ENCODE measurements at places on chromosomes 6 and 20. TPM values are rescaled to one million over a fixed set of nuclear protein-coding genes. Genes with fewer than 3 reads are reported as not detected.

Gene TRIM15
- not detected for total RNA-seq

Gene EPHA7
- total RNA-seq = not detected

Gene TRAPPC3L
- 3.5 TPM for total RNA-seq

Gene PI3
- not detected for total RNA-seq

Gene E2F1
- 2.6 TPM for total RNA-seq

Gene SLC35D3
- total RNA-seq = not detected

Gene HLA-DPB1
- 67.7 TPM for total RNA-seq

Gene TAAR6
- total RNA-seq = not detected

- H3K36me3 ChIP-seq = no peaks in the 10 kb centered on the region
- no peaks in the 10 kb centered on the region for H3K27me3 ChIP-seq
- H3K27ac ChIP-seq = peak overlapping the region; percentile 4
- no peak for DNase-seq
- peaks cover 49% of the 10 kb centered on the region for H3K4me1 ChIP-seq
- no peak overlapping the region for H3K4me3 ChIP-seq
Observed at GRCh38 chr6:87200469-87201175, 45.3 kb downstream of the ZNF292 start.

DNA sequence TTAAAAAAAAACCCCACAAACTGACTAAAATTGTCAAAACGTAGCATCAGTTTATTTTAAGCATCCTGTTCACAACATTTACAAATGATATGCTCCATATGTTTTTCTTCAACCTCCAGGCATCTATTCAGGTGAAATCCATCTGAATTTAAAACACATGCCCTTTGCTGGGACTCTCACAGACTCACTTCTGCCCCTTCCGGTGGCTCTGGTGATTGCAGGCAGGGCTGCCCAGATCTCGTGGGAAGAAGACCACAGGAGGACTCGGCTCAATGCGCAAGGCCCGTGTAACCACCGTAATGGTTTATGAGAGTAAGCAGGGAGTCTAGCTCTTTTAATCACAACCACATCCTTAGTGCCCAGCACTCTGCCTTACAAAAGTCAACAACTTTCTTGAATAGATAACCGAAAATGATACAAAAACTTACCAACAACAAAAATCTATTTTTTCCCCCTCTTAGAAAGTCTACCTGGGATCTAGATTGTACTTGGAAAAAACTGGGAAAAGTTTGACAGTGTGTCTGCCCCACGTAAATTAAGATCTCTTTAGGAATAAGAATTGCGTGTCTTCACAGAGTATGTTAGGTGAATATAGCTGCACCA is 139.1 kb downstream of the KIF16B start:
- H3K27ac ChIP-seq = no peak overlapping the region
- H3K36me3 ChIP-seq = peaks cover 2% of the 10 kb centered on the region

DNA sequence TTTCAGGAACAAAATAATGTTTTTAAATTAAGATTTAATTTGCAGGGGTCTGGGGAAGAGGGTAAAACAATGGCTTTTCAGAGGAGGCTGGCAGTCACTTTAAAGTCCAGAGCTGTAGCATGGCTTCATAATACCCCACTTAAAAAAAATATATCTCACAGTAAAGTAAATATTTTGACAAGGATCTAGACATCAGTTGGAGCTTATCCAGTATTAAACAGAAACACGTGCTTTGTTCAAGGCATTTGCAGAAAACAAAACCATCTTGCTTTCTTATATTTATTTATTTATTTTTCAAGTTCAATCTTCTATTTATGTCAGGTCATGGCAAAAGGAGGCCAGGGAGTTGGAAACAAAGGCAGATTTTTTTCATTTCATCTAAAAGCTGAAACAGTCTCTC is 53.3 kb upstream of the PRL start:
- H3K4me3 ChIP-seq = no peak overlapping the region
- no peaks in the 10 kb centered on the region for H3K36me3 ChIP-seq
- H3K27ac ChIP-seq = no peak overlapping the region
- DNase-seq = no peak
- no peaks in the 10 kb centered on the region for H3K27me3 ChIP-seq

GRCh38 chr6:46652232-46652602 is 401 bp downstream of the CYP39A1 start:
- peak overlapping the region; percentile 93 for H3K4me3 ChIP-seq
- no peak for DNase-seq
- H3K4me1 ChIP-seq = peaks cover 13% of the 10 kb centered on the region
- no peak overlapping the region for H3K27ac ChIP-seq

- no peaks in the 10 kb centered on the region for H3K27me3 ChIP-seq
- H3K4me3 ChIP-seq = no peak overlapping the region
- no peak for DNase-seq
- peaks cover 2% of the 10 kb centered on the region for H3K36me3 ChIP-seq
- H3K27ac ChIP-seq = no peak overlapping the region
Observed at GRCh38 chr20:47241345-47241781, 115.1 kb downstream of the ZMYND8 start.

DNA sequence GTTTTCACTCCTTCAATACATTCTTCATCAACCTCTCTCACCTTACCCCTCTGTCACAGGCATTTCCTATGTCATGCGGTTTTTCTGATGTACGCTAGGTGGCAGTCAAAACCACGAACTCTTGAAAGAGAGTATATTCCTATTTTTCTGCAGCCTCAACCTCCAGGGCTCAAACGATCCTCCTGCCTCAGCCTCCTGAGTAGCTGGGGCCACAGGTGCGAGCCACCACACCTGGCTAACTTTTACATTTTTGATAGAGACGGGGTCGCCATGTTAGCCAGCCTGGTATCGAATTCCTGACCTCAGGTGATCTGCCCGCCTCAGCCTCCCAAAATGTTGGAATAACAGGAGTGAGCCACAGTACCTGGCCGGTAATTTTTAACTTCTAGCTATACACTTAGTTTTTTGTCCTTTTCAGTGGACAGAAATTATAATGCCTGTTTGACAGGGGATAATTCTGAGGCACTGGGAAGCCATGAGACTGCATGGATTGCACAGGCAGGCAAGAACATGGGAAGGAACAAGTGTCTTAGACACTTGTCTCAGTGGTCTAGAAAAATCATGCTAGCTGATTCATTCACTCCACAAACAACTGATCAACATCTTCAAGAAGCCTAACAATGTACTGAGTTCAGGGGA is 22.5 kb upstream of the HFE start:
- H3K27ac ChIP-seq = no peak overlapping the region
- peaks cover 4% of the 10 kb centered on the region for H3K4me1 ChIP-seq
- DNase-seq = no peak
- no peaks in the 10 kb centered on the region for H3K27me3 ChIP-seq

GRCh38 chr6:154320181-154320580 is 36.4 kb downstream of the IPCEF1 start:
- H3K27ac ChIP-seq = no peak overlapping the region
- no peaks in the 10 kb centered on the region for H3K36me3 ChIP-seq
- no peaks in the 10 kb centered on the region for H3K4me1 ChIP-seq
- peaks cover 22% of the 10 kb centered on the region for H3K27me3 ChIP-seq

DNA sequence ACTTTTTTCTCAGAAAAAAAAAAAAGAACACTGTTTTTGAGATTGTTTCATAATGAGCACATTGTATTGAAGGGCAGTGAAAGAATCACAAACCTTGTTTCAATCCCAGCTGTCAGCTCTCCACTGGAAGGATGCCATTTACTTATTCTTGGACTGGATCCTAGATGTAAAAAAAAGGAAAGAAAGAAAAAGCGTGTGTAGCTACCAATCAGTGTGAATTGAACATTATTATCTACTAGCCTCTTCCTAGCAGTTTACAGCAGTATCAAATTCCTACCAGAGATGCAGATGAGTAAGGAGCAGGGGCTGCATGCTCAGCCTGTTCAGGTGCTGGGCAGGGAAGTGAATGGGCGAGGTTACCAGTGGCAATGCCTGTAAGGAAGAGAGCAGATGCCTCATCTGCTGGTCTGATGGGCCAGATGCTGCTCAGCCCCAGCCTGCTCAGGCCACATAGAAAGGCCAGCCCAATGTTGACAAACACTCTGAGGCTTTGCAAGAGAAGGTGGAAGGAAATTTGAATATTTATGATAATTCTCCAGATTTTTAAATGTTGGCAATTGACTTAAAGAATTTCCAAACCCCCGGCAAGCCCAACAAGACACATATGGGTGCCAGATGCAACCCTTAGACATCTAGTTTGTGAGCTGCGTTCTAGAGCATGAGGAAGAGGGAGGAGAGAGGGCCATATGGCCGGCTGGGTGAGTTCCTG is 189.5 kb downstream of the IBTK start:
- H3K36me3 ChIP-seq = no peaks in the 10 kb centered on the region
- no peak overlapping the region for H3K27ac ChIP-seq
- no peaks in the 10 kb centered on the region for H3K4me1 ChIP-seq
- H3K4me3 ChIP-seq = no peak overlapping the region
- peaks cover 9% of the 10 kb centered on the region for H3K27me3 ChIP-seq

- H3K27me3 ChIP-seq = peaks cover 14% of the 10 kb centered on the region
- no peak overlapping the region for H3K4me3 ChIP-seq
- no peak for DNase-seq
- peaks cover 6% of the 10 kb centered on the region for H3K4me1 ChIP-seq
- H3K27ac ChIP-seq = no peak overlapping the region
- H3K36me3 ChIP-seq = peaks cover 3% of the 10 kb centered on the region
Observed at GRCh38 chr6:56771189-56771588, 128.5 kb upstream of the DST start.

DNA sequence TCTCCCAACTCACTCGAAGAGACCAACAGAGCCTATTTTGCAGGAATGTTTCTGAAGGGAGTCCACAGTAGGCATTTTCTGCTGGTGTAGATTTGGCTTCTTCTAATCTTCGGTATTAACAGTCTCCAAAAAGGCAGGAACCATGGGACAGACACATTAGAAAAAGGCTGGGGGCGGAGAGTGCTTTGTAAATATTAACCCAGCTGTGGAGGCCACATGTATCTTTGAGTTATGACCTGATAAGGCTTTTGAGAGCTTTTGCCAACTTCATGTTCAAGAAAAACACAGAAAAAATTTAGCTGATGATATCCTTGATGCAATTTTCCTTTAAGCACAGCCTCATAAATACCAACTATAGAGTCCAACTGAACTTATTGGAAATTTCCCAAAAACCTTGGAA is 119.4 kb upstream of the TSHZ2 start:
- no peaks in the 10 kb centered on the region for H3K36me3 ChIP-seq
- no peak for DNase-seq
- peaks cover 4% of the 10 kb centered on the region for H3K27me3 ChIP-seq
- H3K4me3 ChIP-seq = no peak overlapping the region
- no peaks in the 10 kb centered on the region for H3K4me1 ChIP-seq

GRCh38 chr6:150631984-150632642 is 32.4 kb downstream of the PLEKHG1 start:
- peaks cover 6% of the 10 kb centered on the region for H3K36me3 ChIP-seq
- peak overlapping the region; percentile 99 for H3K27ac ChIP-seq
- H3K27me3 ChIP-seq = peaks cover 6% of the 10 kb centered on the region

GRCh38 chr6:118652051-118652615 is 742 bp upstream of the CEP85L start:
- peak overlapping the region; percentile 92 for H3K4me3 ChIP-seq
- no peaks in the 10 kb centered on the region for H3K27me3 ChIP-seq
- H3K4me1 ChIP-seq = peaks cover 41% of the 10 kb centered on the region
- no peak for DNase-seq
- H3K36me3 ChIP-seq = no peaks in the 10 kb centered on the region

DNA sequence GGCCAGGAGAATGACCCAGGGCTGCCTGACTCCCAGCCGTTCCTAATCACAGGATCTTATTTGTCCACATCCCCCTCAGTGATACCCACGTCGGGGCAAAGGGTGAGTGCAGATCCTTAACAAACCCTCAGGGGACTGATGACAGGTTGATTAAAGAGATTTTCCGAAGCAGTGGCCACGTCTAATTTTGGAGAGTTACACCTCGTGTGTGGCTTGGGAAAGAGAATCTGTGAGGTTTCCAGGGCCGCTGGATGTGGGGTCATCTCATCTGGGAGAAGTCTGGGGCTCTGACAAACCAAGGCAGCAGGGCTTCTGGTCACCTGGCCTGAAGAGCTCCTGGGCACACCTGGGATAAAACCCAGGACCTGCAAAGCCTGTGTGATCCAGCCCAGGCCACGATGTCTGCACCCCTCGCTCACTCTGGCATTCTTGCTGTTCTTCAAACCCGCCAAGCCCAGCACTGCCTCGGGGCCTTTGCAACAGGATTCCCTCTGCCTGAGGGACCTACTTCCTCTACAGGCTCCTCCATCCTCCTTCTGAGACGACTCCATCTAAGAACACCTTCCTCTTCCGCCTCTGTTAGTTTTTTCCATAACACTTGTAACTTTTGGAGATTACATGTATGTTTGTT is 4.7 kb downstream of the JPH2 start:
- no peak overlapping the region for H3K4me3 ChIP-seq
- peaks cover 1% of the 10 kb centered on the region for H3K4me1 ChIP-seq
- no peak for DNase-seq
- H3K27ac ChIP-seq = no peak overlapping the region

GRCh38 chr20:55155360-55155759 is 680.0 kb downstream of the DOK5 start:
- no peak overlapping the region for H3K4me3 ChIP-seq
- no peaks in the 10 kb centered on the region for H3K27me3 ChIP-seq
- H3K36me3 ChIP-seq = no peaks in the 10 kb centered on the region

- no peak overlapping the region for H3K4me3 ChIP-seq
- peaks cover 2% of the 10 kb centered on the region for H3K36me3 ChIP-seq
- no peaks in the 10 kb centered on the region for H3K27me3 ChIP-seq
Observed at GRCh38 chr20:62658593-62659178, 16.4 kb downstream of the SLCO4A1 start.

DNA sequence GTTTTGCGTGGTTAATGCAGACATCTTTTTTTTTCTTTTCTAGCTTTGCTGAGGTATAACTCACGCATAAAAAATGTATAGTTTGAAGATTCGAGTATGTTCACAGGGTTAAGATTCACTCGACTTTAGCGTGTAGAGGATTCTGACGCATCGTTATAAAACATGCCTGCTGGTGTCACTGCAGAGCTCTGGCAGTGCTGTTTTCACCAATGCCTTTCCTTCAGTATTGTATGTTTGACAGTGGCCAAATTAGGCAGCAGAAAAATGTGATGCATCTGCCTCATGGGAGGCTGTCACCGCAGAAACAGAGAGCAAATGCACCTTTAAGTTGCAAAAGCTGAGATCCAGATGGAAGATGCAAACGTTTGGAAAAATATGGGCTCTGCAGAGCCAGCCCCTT is 18.0 kb upstream of the SIRPB2 start:
- peaks cover 59% of the 10 kb centered on the region for H3K27me3 ChIP-seq
- no peak for DNase-seq
- no peaks in the 10 kb centered on the region for H3K4me1 ChIP-seq
- H3K4me3 ChIP-seq = no peak overlapping the region
- peaks cover 7% of the 10 kb centered on the region for H3K36me3 ChIP-seq
- no peak overlapping the region for H3K27ac ChIP-seq

- H3K36me3 ChIP-seq = peaks cover 9% of the 10 kb centered on the region
- H3K27me3 ChIP-seq = no peaks in the 10 kb centered on the region
- DNase-seq = no peak
- H3K27ac ChIP-seq = no peak overlapping the region
- peaks cover 12% of the 10 kb centered on the region for H3K4me1 ChIP-seq
Observed at GRCh38 chr6:144555066-144555465, 269.9 kb downstream of the UTRN start.

- peaks cover 55% of the 10 kb centered on the region for H3K4me1 ChIP-seq
- H3K27ac ChIP-seq = peak overlapping the region; percentile 100
- H3K27me3 ChIP-seq = no peaks in the 10 kb centered on the region
- no peak for DNase-seq
- H3K36me3 ChIP-seq = peaks cover 21% of the 10 kb centered on the region
Observed at GRCh38 chr6:28125401-28125800, 992 bp downstream of the ZSCAN16 start.

Measured in T-helper 17 cell (primary cell).